CD4-positive, alpha-beta T cell (primary cell): ENCODE measurements at places on chromosomes 4 and X.

- no peak for DNase-seq
These were observed 9.5 kb downstream of the HPGDS start for GRCh38 chr4:94332983-94333590.

- DNase-seq: no peak
These were observed 2.2 kb downstream of the ALAS2 start for GRCh38 chrX:55028611-55029010.

- no peak for DNase-seq
These were observed 45.2 kb downstream of the MAGEB17 start for GRCh38 chrX:16212436-16212835.

- DNase-seq: no peak
These were observed 241.1 kb upstream of the TLL1 start for GRCh38 chr4:165631912-165632311.

DNA sequence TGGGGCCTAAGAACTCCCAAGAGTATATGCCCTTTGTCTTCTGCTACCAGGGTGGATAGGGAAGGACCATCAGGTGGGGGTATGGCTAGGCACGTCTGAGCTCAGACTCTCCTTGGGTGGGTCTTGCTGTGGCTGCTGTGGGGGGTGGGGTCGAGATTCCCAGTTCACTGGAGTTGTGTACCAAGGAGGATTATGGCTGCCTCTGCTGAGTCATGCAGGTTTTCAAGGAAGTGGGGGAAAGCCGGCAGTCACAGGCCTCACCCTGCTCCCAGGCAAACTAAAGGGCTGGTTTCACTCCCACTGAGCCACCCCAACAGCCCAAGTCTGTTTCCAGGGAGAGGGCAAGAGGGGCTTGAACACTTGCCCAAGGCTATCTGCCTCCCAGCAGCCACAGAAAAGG is 249.7 kb downstream of the NR3C2 start:
- DNase-seq: no peak

DNA sequence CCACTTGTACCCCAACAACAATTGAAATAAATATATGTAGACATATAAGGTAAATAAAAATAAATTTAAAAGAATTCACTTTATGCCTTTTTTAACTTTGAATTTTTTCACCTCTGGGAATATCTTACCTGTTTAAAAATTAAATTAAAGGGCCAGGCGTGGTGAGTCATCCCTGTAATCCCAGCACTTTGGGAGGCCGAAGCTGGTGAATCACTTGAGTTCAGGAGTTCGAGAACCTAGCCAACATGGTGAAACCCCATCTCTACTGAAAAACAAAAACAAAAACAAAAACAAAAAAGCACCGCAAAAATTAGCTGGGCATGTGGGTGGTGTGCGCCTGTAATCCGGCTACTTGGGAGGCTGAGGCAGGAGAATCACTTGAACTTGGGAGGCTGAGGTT is 164.8 kb downstream of the AASDH start:
- DNase-seq: no peak

- no peak for DNase-seq
These were observed 671.7 kb upstream of the NR3C2 start for GRCh38 chr4:149113804-149114430.

GRCh38 chrX:132216806-132217202 is 2.4 kb downstream of the RAP2C start:
- no peak for DNase-seq

DNA sequence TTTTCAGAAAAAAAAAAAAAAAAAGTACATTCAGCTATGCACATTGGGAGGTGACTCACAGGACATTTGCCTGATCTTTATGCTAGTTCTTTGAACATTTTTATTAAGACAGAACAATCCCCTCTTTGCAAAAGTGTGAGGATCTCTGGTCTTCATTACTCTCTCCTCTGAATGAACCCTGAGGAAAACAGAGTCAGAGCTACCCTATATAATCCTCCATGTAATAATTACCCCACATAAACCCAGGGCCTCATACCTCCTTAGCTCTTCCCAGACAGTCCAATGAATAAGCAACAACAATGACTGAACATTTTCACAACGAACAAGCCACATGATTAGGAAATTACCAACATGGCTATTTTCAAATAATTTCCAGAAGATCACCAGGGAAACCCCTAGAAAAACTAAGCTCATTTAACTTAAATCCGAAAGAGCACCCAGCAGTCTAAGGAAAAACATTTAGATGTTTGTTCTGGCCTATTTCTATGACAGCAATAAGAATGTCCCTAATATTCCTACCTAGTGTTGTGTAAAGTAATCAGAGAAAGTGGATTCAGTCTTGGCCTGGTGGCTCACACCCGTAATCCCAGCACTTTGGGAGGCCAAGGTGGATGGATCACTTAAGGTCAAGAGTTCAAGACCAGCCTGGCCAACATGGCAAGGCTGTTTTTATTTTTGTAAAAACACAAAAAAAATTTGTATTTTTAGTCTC is 37.8 kb downstream of the TBC1D9 start:
- DNase-seq: no peak
